ENCODE measurements at places on chromosomes 13 and 19.

DNA sequence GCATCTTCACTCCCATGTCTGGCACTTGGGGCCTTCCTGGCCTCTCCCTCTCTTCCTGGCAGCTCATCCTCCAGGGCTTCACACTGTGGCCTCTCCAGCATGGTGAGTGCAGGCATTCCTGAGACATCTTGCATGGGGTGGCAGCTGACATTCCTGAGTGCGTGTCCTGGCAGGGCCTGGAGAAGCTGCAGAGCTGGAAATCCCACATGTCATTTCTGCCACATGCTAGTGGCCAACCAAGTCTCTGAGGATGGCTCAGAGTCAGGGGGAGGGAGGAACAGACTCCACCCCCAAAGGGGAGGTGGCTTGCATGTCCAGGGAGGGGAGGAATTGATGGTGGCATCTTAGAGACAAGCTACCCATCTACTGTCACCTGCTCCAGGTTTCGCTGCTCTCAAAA is 41.6 kb upstream of the AMER2 start:
- DNase-seq: peak; percentile 62

DNA sequence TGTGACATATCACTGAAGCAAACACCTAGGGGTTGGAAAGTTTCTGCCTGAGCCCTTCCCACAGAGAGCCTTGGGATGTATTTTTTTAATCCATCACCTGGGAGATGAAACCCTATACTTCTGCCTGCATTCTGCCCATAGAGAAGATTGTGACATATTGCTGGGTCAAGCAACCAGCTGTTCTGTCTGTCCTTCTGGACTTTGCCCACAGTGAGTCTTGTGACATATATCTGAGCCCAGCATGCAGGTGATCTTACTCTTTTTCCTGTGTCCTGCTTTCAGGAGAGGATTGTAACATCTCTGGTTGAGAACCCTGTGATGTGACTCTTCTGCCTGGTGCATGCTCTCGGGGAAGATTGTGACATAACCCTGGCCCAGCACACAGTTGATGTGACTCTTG is 24.9 kb upstream of the ZNF681 start:
- DNase-seq: no peak

DNA sequence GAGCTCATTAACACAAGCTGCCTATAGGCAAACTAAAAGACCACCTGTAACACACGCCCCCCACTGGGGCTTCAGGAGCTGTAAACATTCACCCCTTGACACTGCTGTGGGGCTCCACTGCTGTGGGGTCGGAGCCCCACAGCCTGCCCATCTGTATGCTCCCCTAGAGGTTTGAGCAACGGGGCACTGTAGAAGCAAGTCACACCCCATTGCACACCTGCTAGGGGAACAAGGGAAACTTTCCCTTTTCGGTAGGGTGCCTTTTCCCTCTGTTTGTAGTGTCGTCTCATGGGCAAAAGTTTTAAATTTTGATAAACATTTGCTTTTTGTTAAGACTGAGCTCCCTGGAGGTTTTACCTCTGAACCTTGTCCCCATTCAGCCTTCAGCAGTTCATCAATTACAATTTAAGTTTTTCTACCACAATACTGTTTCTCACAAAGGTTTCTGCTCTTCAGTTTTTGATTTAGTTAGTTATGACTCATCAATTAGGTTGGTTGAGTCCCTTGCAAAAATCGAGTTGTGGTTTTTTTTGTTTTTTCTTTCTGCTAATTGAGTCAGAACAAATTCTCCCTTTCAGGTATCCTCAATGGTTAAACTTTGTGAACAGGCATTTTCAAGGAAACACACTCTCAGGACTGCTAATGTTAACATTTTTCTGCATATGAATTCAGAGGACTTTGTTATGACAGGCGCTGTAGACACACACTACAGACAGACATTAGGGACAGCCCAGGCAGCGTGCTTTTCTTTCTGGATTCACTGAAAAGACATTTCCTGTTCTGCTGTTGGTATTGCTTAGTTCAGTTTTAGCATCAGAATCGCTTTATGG is 35.1 kb downstream of the ZNF433 start:
- DNase-seq: peak; percentile 20

DNA sequence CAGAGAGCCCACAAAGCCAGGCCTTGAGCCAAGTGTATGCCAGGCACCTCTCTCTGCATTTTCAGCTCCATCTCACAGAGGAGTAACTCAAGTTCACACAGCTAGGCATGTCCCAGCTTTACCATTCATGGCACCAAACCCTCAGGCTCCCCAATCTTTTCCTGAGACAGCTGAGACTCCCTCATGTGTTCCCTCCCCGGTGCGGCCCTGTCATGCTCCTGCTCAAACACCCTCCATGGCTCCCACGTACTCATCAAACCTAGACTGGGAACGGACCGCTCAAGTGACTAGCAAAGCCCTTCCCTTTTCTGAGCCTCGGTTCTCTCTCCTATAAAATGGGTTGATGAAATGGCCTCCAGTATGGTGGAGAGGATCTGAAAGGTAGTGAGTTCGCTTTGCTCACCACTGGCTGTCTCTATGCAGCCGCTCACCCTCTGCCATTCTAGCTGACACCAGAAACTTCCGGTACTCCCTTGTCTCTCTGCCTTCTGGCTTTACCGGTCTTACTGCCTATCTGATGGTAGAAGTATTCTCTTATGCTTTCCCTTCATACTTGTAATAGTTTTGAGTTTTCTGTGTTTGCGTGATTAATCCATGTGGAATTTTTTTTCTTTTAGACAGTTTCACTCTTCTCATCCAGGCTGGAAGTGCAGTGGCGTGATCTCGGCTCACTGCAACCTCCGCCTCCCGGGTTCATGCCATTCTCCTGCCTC is 7.8 kb upstream of the SLC44A2 start:
- peak; percentile 94 for DNase-seq

GRCh38 chr19:39701291-39701690 is 3.0 kb upstream of the LGALS14 start:
- DNase-seq: no peak

DNA sequence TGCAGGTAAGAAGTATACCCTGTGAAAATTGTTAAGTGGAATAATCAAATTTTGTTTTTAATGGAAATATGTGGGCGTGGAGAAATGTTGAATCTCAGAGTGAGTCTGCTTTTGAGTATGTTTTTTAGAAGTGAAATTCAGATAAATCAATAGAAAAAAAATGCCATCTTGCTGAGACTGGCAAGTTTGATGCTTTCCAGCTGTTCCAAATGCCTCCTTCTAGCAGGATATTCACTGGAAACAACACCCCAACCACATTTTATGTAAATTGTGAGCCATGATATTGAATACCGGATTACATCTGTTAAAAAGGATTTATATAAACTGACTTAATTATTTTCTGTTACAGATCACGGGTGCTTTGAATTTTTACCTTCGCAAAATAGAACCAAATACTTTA is 115.4 kb downstream of the ITGBL1 start:
- DNase-seq: no peak

GRCh38 chr13:104006625-104007075 is 940.4 kb upstream of the SLC10A2 start:
- no peak for DNase-seq

- DNase-seq: no peak
Measured at GRCh38 chr19:12555456-12555930, 4.2 kb upstream of the ZNF564 start.

DNA sequence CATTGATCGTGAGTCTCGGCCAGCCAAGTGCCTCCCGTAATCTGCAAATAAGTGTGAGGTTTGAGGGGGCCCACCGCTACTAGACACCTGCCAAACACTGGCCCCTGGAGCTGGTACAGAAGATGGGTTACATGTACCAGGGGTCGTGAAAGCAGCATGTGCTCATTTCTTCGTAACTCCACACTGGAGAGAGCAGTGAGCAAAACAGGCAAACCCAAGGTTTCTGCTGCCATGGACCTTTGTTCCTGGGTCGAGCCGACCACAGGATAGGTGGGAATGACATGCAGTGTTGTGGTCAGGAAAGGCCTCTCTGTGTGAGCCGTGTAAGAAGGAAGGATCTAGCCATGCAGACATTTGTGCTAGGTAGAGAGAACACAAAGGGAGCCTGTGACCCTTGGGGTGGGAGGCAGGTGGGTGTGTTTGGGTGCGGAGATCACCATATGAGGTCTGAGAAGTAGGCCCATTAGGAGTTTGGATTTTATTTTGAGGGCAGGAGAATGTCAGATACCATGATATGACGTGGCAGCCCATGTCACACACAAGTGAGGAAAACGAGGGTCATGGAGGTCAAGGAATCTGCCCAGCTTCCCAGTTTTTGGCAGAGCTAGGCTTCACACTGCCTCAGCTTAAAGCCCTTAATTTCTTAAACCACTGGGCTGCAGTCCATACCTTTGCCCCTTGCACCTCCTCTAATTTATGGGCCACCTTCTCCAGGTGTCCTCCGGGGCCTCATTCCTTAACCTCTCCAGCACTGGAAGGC is 919 bp downstream of the GTF3A start:
- DNase-seq: peak; percentile 32

GRCh38 chr13:36090592-36090991 is 40.6 kb downstream of the DCLK1 start:
- DNase-seq: peak; percentile 6

DNA sequence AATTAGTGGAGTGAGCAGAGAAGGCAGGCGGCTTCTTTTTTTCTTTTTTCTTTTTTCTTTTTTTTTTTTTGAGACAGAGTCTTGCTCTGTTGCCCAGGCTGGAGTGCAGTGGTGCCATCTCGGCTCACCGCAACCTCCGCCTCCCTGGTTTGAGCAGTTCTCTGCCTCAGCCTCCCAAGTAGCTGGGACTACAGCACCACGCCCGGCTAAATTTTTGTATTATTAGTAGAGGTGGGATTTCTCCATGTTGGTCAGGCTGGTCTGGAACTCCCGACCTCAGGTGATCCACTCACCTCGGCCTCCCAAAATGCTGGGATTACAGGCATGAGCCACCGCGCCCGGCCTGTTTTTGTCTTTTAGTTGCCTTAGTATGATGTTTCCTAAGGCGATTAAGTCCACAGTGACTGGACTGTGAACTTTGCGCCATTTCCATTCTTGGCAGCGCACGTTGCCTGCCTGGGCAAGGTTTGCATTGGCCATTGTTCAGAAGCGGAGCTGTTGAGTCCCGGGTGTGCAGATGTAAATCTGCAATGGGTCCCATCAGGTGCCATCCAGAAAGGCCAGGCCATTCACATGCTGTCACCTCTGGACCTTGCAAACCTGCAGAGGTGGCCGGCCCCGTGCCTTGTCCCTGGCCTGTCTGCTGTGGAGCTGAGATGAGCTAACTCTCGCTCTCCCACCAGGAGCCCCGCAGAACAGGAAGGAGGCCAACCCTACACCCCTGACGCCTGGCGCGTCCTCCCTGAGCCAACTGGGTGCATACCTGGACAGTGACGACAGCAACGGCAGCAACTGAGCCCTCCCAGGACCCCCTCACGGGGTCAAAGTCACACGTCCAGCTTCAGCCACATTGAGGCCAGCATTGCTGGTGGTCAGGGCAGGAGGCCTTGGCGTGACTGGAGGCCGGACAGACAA is 10.9 kb upstream of the SHD start:
- DNase-seq: no peak

- DNase-seq: no peak
Measured at GRCh38 chr19:1883784-1884183, 1.5 kb downstream of the ABHD17A start.

Data from EL (cell line).